ENCODE measurements at places on chromosomes 2 and 18. TPM values are rescaled to one million over a fixed set of nuclear protein-coding genes. Genes with fewer than 3 reads are reported as not detected.

The MYO3B gene
- 0.05 TPM for polyA plus RNA-seq

The CXCR1 gene
- 49.0 TPM for polyA plus RNA-seq

The TUBA3E gene
- not detected for polyA plus RNA-seq

The RNU2-63P gene
- polyA plus RNA-seq, result not detected

The RTP5 gene
- 0.13 TPM for polyA plus RNA-seq

The IL36B gene
- polyA plus RNA-seq, result not detected

The PDE1A gene
- polyA plus RNA-seq, result 1.7 TPM

The FECH gene
- polyA plus RNA-seq, result 4.5 TPM

The REG3A gene
- not detected for polyA plus RNA-seq

The PARD6G gene
- polyA plus RNA-seq, result 1.9 TPM

The C2orf80 gene
- polyA plus RNA-seq, result 0.18 TPM

The ACMSD gene
- polyA plus RNA-seq, result 0.08 TPM

The NOL4 gene
- polyA plus RNA-seq, result 0.02 TPM

The CFAP65 gene
- polyA plus RNA-seq, result 5.8 TPM

The MC4R gene
- 0.02 TPM for polyA plus RNA-seq

The KCNG2 gene
- polyA plus RNA-seq, result 0.16 TPM

All from lung (tissue), 17 donors.